ENCODE measurements at places on chromosomes 16 and 17. TPM values are rescaled to one million over a fixed set of nuclear protein-coding genes. Genes with fewer than 3 reads are reported as not detected.

DNA sequence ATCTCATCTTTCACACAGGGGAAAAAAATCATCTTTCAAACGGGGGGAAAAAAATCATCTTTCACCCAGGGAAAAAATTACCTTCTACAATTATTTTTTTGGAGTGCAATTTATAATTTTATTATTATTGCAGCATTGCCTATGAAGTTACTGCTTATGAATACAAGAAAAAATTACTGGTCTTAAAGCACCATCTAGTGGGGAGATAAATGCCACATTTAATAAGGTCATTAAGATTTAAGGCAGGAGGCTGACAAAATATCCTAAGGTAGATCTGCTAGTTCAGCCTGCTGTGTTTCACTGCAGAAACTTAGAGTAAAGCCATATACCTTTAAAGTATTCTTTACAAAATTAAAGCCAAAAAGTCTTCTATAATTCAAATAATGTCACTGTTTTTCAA, 13.7 kb downstream of the SHCBP1 start:
- DNase-seq, result peak; percentile 64

DNA sequence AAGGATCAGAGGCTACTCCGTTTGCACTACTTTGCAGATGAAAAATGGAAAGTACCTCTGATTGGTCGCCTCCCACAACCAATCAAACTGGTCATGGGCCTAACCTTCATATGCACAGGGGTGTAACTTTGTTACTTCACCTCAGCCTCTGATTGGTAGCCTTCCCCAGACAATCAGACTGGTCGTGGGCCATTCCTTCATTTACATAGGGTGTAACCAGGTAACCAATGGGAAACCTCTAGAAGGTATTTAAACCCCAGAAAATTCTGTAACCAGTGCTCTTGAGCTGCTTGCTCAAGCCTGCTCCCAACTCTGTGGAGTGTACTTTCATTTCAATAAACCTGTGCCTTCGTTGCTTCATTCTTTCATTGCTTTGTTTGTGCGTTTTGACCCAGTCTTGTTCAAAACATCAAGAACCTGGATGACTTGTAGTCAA, 39.2 kb upstream of the USP22 start:
- DNase-seq, result no peak

DNA sequence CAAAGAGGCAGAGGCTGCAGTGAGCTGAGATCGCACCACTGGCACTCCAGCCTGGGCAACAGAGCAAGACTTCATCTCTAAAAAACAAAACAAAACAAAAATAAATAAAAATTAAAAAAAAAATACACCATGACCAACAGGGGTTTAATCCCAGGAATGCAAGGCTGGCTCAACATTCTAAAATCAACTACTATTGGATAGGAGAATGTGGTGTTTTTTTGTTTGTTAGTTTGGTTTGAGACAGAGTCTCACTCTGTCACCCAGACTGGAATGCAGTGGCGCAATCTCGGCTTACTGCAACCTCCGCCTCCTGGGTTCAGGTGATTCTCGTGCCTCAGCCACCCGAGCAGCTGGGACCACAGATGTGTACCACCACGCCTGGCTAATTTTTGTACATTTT, 19.9 kb downstream of the GFOD2 start:
- no peak for DNase-seq

DNA sequence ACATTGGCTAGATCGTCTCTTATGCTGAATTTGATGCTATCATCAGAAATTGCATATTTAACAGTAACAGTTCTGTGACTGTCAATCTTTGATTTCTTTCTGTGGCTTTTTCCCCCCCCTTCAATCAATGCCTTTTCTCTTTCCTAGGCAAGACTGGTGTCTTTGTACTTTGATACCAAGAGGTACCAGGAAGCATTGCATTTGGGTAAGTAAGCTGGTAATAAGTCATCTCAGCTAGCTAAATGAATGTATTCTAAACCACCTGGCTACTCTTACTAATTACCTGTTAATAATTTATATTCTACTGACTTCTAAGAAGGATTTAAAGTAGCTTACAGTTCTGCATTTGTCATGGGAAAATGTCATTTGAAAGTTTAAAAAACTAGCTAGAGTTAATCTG, 20.1 kb downstream of the PSMD11 start:
- no peak for DNase-seq

DNA sequence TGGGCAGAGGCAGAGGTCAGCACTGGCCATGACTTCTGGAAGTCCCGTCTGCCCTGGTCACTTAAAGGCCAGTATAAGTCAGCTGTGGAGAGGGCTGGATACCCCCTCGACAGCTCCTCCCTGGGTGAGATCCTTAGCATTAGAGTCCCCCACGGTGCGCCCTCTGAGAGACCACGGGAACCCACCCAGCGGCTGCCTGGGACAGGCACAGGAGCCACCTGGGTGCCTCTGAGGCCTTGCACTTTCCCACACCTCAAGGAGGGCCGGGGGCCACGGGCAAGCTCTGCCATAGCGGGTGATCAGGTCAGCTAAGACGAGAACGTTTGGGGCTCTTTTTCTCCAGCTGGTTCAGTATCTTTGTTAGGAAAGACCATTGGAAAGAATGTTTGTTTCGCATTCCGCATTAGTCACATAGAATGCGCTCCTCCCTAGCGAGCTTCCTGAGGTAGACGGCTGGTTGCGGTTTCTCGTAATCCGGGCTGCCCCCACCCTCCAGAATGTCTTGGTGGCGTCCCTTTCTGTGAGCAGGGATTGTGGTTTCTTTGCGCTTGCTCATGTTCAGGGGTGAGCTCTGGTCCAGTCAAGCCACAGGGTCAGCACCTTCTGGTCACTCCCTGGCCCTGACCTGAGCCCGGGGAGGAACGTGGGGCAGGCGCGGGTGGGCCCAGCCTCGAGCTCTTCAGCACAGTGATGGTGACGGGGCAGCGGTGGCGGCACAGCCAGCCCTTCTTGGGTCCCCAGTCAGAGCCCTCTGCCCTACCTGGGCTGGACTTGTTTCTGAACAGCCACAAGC, 25.2 kb downstream of the NME3 start:
- no peak for DNase-seq

DNA sequence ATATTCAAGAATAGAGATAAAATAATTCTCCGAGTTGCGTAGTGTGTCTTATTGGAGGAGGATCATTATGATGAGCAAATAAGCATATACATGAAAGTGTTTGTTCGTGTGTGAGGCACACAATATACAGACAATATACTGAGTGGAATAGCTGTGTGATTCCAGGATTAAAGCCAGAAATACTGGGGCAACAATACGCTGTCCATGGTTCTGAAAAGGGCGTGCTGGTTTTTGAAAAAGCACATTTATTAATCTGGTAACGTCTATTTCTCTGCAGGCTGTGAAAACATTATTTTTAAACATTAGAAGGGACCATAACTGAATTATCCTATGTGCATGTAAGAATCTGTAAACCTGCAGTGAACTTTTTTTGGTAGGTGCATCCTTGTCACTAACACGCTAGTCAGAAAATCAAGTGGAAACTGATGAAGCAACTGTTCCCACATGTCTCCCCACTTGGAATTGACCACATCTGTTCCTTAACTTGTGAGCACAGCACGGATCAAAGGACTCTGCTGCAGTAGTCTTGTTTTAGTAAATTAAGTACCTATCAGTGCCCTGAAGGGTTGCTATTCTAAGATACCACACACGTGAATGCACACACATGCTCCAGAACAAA, 346.0 kb downstream of the GRIN2A start:
- DNase-seq, result peak; percentile 46

DNA sequence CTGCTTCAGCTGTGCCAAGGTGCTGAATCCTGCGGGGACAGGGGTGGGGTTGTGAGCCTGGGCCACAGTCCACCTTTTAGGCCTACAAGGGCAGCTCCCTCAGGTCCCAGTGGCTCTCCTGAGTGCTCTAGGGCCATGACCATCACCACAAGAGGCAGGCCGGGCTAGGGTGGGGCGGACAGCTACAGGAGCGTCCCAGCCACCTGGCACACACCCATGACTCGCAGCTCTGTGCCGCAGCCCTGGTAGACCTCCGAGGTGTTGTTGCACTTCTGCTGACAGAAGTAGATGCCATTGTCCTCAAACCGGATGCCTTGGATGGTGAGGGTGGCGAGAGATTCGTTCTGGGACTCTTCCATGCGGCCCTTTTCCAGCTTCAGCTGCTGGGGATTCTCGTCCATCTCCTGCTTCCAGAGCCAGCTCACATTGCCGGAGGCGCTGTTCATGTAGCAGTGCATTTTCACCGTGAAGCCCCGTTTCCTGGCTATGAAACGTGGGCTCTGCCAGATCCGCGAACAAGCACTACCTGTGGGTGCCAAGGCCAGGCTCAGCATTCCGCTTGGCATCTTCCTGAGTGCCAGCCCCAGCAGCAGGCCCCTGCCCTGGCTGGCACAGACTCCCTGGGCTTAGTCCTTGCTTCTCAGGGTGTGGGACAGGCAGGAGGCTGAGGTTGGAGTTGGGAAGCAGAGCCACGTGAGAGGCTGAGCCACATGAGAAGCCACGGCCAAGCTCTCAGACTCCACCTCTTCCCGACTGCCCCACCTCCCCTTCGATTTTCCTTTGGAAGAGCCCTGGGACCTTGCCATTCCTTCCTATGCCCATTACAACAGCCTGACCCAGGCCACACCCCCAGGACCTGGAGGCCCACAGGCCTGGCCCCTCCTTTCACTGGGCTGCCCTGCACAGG, 2.0 kb downstream of the CD79B start:
- peak; percentile 10 for DNase-seq

- no peak for DNase-seq
Measured at GRCh38 chr17:71484546-71484945, 636.3 kb upstream of the SOX9 start.

DNA sequence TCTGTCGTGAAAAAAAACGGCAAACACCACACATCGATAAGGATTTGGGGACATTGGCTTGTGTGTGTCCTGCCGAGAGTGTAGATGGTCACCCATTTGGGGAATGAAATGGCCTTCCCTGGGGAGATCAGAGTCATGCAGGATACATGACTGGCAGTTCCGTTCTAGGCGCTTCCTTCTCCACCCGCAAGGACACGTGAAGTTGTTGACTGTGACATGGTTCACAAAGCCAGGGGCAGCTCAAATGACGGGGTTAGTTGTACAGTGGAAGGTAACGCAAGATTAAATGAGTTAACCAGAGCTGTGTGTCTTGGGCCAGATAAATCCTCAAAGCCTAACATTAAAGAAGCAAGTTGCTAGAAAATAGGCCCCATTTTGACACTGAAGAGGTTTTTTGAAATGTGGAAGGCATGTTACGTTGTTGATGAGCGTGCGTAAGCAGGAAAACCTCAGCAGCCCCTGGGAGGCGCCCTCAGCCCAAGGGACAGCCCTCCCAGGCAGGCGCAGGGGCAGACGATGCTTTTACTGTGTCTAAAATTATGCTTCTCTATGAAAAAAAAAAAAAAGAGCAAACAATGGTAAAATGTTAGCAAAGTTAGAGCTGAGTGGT, 35.9 kb upstream of the CHMP6 start:
- DNase-seq, result no peak

DNA sequence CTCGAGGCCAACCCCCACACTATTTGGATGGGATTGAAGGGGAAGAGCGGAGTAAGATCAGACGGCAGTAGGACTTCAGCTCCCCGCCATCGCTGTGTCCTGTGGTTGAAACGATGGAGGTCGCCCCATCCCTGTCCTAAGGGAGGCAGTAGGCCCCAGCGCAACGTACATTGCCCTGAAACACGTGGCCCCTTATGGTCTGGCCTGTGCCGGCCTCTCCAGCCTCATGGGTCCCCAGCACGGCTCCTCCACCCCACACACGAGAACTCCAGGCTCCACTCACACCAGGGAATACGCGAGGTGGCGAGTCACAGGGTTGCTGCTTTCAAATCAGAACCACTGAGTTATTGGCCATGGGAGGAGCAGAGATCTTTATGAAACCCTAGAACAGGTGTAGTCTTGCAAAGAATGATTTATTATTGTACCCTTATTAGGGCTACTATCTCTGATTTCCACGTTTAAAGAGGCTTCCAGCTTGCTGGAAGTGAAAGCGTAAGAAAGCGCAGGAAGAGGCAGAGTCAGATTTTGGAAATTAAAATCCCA, 669 bp upstream of the DCTPP1 start:
- no peak for DNase-seq

Gene MYLK3
- total RNA-seq, result 1.4 TPM

Gene TXNL4B
- total RNA-seq, result 5.8 TPM

Measured in umbilical cord (tissue), 2 donors.